ENCODE measurements at places on chromosomes 2 and 18.

GRCh38 chr18:10121786-10122515 lies 208.1 kb downstream of the VAPA start:
- no peak for DNase-seq

GRCh38 chr18:2402084-2402483 lies 169.2 kb downstream of the METTL4 start:
- no peak for DNase-seq

DNA sequence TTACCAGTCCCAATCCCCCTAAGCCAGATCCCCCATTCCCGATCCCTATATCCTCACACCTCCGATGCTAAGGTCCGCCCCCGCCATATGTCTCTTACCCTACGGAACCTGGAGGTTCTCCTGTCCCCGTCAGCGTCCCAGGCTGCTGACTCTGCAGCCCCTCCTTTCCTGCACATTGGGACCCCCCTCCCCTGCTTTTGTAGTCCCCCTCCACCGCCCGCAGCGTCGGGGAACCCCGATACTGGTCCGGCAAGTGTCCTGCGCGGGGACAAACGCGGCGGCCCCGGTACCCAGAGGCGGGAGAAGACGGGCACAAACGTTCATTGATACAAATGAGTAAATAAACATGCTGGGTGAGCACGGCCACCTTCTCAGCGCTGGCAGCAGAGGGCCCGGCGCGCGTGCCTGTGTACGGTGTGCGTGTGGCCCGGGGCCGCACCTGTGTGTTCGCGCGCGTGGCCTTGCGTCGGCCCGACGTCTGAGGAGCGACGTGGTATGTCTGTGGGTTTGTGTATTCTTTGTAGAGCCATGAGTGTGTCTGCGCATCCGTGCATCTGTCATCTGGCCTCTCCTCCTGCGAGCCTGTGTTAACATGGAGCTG lies 2.0 kb upstream of the CYP26B1 start:
- no peak for DNase-seq

- DNase-seq = no peak
Measured at GRCh38 chr2:64663402-64663801, 9.7 kb upstream of the SERTAD2 start.

DNA sequence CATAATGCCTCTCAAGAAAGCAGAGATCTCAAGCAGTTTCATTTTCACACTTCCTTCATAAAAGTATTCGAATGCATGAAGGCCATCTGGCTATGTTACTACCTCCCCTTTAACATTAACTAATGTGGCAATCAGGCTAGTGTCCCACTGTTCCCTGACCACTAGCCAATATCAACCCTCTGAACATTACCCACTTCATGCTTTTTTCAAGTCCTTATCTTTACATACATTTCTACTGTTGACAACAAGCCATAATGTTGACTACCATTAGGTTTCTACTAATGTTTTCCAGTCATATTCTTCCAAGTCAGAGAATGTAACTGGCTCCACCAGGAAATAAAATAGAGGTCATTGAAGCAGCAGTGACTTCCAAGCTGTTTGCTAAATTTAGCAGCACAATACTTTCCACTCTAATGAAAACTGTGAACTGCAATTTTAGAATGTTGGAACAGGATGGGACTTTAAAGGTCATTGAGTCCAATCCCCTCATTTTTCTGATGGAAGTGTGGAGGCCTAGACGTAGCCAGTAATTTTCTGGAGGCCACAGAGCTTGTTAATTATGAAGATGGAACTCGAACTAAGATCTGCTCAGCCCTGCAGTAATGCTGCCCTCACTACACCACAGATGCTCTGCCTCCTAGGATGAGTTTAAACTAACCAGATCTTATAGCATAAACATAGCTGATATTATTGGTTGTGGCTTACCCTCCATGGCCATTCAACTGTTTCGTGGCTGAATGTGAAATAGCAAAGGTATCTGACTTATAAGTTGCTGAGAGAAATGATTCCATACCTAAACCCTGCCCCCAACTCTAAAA lies 630 bp upstream of the PPP1R1C start:
- DNase-seq = no peak

GRCh38 chr2:221422516-221423209 lies 149.4 kb downstream of the EPHA4 start:
- DNase-seq = no peak

DNA sequence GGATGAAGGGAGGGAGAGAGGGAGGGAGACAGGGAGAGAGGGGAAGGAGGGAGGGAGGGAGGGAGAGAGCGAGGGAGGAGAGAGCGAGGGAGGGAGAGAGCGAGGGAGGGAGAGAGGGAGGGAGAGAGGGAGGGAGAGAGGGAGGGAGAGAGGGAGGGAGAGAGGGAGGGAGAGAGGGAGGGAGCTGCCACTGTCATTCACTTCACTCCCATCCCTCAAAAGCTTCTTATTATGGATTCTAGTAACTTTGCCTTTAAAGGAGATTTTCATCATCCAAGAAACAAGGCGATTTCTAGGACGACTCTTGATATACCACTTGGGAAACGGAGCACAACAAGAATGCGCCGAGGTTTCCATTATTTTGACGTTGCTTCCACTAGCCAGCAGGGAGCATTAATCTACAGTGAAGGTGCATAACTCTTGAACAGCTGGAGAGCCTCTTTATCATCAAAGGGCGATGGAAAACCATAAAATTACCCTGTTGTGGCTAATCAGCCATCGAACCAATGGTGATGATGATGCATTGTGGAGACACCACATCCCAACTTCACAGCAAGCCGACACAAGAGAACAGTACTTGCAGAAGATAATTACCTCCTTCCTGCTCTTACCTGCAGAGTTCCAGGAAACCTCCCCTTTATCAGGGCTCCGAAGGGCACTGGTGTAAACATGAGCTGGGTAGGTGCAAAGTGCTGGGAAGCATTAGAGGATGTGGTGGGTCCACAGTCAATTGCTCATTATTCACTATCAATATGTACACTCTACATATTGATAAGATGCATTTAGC lies 130.5 kb downstream of the EIPR1 start:
- no peak for DNase-seq

GRCh38 chr2:97995026-97995733 lies 568 bp downstream of the TMEM131 start:
- no peak for DNase-seq

GRCh38 chr2:180907731-180908130 lies 72.7 kb upstream of the UBE2E3 start:
- no peak for DNase-seq

DNA sequence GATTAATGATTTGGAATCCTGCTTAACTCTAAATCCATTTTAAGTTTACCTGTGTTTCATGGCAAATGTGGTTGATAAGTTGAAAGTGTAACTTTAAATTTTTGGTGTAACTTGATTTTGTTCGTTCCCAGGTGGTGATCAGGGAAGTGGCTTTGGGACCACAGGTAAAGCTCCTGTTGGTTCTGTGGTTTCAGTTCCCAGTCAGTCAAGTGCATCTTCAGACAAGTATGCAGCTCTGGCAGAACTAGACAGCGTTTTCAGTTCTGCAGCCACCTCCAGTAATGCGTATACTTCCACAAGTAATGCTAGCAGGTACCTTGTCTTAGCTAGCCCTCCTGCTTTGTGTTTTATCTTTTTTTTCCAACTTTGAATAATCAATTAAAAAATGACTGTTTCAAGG lies 62.8 kb downstream of the AGFG1 start:
- no peak for DNase-seq

- no peak for DNase-seq
Measured at GRCh38 chr2:151251012-151251411, 10.7 kb downstream of the RBM43 start.

DNA sequence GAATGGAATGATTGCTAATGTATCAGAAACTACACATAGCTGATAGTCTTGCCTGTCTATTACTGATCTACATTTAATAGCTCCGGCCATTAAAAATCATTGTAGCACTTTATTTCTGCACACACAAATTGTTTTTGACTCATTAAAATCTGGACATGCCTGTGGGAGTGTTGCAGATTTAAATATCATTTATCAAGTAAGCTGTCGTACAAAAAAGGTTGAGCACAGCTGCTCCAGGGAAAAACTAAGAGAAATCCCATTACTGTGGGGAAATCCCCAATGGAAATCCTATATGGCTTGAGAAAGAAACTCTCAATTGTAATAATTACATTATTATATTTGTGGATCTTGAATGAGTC lies 99.6 kb upstream of the CERS6 start:
- DNase-seq = no peak

DNA sequence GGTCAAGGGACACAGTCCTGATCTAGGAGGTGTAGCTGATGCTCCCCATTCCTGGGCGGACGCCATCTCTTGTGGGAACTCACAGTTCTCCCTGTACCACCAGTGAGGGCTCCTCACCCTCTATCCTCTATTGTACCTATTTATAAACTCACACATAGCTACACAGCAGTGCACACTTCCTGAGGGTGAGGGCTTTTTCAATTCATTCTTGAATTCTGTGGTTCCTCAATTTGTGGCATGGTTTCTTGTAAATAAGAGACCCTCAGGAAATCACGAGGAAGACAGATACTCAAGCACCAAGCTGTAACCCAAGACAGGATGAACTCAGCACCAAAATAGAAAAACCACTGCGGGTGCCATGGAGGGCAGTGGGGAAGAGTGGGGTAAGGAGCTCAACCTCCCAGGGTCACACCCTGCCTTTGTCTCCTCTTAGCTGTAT lies 245.9 kb upstream of the PXDN start:
- DNase-seq = no peak

DNA sequence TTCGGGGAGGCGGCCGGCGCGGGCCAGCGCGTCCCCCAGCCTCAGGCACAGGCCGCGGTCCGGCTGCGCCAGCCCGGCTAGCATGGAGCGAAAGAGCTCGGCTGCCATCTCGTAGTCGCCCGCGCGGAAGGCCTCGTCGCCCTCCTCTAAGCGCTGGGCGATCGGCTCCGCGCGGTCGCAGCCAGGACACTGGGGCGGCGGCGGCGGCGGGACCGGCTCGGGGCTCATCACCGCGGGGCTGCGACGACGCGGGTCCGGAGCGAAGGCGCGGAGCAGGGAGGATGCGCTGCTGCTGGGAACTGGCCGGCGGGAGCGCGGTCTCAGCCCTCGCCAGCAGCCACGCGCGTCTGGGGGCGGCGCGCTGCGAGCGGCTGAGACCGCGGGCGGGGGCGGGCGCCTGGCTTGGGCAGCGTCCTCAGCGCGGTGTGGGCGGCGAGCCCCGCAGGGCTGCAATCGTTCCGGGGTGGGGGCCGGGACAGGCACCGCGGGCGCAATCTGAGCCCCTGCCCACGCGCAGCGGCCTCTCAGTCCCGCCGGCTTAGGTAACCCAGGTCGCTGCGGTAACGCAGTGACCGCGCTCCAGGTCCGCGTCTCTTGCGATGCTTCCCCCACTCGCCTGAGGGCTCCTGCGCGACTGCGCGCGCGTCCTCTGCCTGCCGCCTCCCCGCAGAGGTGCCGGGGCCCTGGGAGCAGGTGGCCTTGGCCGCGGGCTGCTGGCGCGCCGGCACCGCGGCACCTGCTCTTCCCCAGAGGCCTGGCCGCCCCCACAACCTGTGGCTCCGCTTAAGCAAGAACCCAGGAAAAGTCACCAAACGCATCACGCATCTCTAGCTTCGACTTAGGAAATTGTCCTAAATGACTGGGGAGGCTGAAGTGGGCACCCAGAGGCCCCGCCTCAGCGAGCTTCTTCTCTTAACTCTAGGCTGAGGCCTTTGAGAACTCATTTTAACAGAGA lies at the start of gene LONRF2:
Gene LONRF2 (minus strand): TSS at position 636 of the 955 bp plus-strand sequence. CDS start 408 bp downstream, at position 228.
- DNase-seq = peak; percentile 38

GRCh38 chr18:37508207-37508606 lies 57.4 kb downstream of the CELF4 start:
- no peak for DNase-seq

- DNase-seq = no peak
Measured at GRCh38 chr2:220243571-220243970, 616.1 kb downstream of the SLC4A3 start.

GRCh38 chr2:57205241-57205640 lies 841.4 kb upstream of the VRK2 start:
- DNase-seq = no peak

- DNase-seq = no peak
Measured at GRCh38 chr2:37827911-37828511, 97.1 kb upstream of the RMDN2 start.

- no peak for DNase-seq
Measured at GRCh38 chr2:6934345-6934744, 17.1 kb downstream of the RNF144A start.

GRCh38 chr2:31513553-31513952 lies 67.2 kb downstream of the SRD5A2 start:
- DNase-seq = no peak

DNA sequence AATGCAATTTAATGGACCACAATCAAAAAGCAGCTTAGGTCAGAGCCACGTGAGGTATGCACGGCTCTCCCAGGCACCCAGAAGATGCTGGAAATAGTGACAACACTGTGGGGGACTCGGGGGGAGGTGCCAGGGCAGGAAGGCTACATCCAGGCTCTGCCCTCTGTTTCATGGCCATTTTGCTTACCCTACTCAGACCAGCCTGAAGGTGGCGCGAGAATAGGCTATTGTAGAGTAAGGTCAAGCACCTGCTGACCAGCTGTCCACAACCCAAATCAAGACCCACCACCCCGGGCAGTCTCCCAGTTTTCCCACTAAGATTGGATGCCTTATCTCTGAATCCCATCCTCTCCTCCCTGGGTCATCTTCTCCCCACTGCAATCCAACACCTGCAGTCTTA lies 115.7 kb downstream of the VIT start:
- no peak for DNase-seq

DNA sequence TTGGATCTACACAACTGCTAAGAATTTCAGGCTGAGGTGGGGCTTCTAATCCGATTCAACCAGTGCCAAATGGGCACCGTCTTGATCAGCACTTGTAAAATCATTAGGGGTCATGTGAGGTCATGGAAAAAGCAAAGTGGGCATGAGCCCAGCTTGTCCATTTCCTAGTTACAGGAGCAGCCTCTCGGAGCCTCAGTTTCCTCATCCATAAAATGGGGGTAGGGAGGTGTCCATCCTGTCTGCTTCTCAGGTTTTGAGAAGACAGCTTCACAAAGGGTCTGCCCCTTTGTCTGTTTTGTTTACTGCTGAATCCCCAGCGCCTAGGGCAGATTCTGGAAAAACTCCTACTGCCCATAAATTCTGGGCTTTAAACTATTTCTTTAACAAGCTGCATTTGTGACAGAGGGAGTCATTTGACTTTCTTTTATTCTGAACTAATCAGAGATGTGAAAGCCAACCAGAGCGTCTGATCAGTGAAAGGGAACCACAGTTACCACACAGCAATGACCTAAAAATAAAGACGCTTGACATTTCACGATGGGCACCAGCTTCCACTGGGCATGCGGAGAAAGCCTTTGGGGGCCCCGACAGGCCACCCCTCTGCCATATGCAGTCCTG lies 38.9 kb downstream of the DNMT3A start:
- no peak for DNase-seq

DNA sequence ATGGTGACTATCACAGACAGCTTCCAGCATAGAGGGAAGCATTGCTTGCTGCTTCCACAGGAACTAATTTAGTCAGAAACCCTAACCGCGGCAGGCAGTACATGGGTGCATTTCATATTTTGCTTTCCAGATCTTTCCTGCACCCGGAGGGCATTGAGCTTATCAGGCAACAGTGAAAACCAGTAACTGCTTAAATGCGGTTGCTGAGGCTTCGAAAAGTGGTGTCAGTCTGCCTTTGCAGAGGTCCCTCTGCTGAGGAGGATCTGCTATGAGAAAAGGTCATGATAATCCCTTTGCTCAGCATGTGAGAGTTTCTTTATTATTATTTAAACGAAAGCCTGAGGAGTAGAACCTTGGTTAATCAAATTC lies 44.6 kb upstream of the ROCK2 start:
- DNase-seq = no peak

Data from dorsolateral prefrontal cortex (tissue), 122 donors.